ENCODE measurements at places on chromosomes 7 and 10.
A peak's percentile ranks its signal among the peaks of the same experiment; 100 is the strongest.

- DNase-seq, result peak; percentile 81
Observed at GRCh38 chr7:41037691-41038090, 665.2 kb downstream of the INHBA start.

DNA sequence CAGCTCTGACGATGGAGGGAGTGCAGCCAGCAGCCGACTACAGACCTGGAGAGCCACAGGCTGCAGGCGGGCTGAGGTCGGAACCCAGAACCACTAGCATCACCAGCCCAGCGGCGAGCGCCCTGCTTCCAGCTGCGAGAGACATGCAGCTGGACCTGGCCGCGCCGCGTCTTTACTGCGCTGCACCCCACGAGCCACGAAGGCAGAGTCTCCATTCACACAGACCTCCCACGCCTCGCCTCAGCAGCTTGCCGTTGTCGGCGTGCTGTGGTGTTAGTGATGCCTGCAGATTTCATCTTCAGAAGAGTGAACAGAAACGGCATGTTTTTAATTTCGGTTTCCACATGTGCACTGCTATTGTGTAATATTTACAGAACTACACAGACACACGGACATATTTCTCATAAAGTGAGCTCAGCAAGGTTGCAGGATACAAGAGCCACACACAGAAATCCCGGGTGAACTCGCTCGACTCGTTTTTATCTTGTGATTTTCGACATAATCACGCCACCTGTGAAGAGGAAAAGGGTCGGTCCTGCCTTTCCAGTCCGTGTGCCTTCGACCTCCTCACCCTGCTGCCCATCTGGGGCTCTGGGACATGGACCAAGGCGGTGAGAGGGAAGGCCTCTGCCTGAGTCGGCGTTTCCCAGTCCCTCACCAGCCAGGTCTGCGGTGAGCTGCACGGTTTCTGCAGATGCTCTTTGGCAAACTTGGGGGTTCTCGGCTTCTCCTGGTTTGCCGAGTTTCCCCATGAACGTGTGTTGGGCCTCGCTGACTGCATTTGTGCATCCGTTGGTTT, 252.2 kb downstream of the ELFN1 start:
- DNase-seq, result peak; percentile 58

DNA sequence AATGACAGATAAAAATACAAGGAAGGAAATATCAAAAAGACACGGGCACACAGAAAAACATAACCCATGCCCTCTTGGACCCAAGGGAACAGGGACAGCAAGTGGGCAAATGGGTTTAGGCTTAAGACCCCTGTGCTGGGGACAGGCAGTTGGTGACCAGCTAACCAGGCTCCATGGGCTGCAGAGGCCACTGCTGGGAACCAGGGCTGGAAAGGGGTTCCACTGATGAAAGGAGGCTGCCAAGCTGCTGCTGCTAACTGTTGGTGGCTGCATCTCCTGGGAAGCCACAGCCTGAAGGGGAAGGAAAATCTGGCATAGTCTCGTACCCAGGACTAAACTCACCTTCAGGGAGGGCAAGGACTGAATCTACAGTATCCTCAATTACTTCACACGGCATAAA, 579.2 kb upstream of the MGMT start:
- DNase-seq, result no peak

GRCh38 chr7:70953331-70953741, 178.6 kb upstream of the GALNT17 start:
- peak; percentile 58 for DNase-seq

GRCh38 chr10:126905776-126906703, 812 bp downstream of the DOCK1 start:
- DNase-seq, result peak; percentile 50

- DNase-seq, result no peak
Observed at GRCh38 chr10:19710600-19710999, 105.6 kb upstream of the PLXDC2 start.

DNA sequence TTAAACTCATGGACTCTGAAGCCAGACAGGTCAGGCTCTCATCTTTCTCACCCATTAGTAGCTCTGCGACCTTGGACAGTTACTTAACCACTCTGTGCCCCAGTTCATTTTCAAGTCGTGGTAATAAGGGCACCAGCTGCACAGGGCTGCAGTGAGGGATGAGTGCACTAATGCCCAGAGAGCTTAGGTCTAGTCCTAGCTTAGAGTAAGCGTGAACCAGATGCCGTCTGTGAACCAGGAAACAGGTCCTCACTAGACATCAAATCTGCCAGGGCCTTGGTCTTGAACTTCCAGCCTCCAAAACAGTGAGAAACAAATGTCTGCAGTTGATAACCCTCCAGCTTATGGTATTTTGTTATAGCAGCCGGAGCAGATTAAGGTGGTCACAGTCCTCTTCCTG, 222.4 kb upstream of the PFKP start:
- no peak for DNase-seq

GRCh38 chr10:70772627-70773026, 12.6 kb downstream of the TBATA start:
- no peak for DNase-seq

GRCh38 chr7:151871189-151871735, 5.7 kb downstream of the PRKAG2 start:
- DNase-seq, result no peak

DNA sequence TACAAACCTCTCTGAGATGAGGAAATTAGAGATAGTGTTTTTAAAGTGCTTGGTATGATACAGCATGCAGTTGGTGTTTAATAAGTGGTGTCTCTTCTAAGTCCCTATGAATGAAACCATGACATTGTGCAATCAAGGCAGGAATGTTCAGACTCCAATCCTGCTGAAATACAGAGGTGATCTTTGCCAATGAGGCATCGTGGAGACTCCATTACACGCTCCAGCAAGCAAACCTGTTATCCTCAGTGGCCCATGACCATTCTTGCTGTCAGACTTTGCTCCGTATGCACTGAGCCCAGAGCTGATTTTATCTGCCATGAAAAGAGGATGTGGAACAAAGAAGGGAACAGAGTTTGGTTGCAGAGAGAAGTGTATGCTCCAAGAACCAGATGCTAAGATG, 47.3 kb downstream of the CDHR3 start:
- no peak for DNase-seq

DNA sequence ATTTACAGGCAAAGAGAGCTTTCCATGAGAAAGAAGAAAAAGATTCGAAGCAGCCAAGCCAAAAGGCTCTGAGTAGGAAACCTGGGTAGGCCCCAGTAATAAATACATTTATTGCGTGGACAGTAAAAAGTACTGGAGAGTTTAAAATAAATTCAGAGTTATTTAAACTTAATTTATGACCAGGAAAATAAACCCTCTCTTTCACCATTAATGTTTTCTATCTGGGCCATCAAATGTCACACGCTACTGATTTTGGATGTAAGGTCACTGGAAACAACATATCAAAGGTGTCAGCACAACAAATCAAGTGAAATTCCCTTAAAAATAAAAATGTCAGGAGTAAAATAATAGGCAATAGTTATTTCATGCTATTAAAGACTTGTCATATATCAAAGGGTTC, 264.0 kb downstream of the SKAP2 start:
- DNase-seq, result no peak

DNA sequence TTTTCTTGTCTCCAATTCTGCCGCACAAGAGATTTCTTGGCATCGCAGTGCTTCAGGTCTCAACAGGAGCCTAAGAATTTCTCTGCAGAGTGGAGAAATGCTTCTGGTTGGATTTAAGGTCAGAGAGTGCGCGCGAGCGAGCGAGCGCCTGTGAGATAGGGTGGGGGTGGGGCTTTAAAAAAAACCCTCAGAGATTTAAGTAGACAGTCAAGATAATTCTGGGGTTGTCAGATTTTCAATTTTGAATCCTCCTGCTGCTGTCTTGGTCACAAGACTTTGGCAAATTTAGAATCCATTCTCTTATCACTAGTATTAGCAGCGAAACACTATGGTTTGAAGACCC, 49.7 kb downstream of the CPEB3 start:
- DNase-seq, result no peak

GRCh38 chr10:71316056-71316785, 2.8 kb upstream of the SLC29A3 start:
- no peak for DNase-seq

GRCh38 chr10:43045631-43046287, 31.1 kb upstream of the RET start:
- DNase-seq, result no peak

Data from muscle of back (tissue), 13 donors.